ENCODE measurements at places on chromosomes 16 and 17. TPM values are rescaled to one million over a fixed set of nuclear protein-coding genes. Genes with fewer than 3 reads are reported as not detected.

- DNase-seq: peak; percentile 69
- H3K36me3 ChIP-seq: no peaks in the 10 kb centered on the region
- no peak overlapping the region for H3K4me3 ChIP-seq
- peaks cover 14% of the 10 kb centered on the region for H3K4me1 ChIP-seq
- H3K27me3 ChIP-seq: peaks cover 36% of the 10 kb centered on the region
Observed at GRCh38 chr16:711548-712320, 3.2 kb upstream of the METRN start.

The BRICD5 gene
- total RNA-seq: 33.4 TPM

The MPP2 gene
- 2.1 TPM for total RNA-seq

The CLDN9 gene
- not detected for total RNA-seq

GRCh38 chr17:76146053-76146851 lies 5.2 kb upstream of the FOXJ1 start:
- peak overlapping the region; percentile 75 for H3K27ac ChIP-seq
- DNase-seq: no peak
- H3K27me3 ChIP-seq: no peaks in the 10 kb centered on the region
- no peaks in the 10 kb centered on the region for H3K36me3 ChIP-seq
- H3K4me1 ChIP-seq: peaks cover 63% of the 10 kb centered on the region

GRCh38 chr17:62778990-62779681 lies 29.0 kb downstream of the MARCHF10 start:
- no peaks in the 10 kb centered on the region for H3K36me3 ChIP-seq
- no peaks in the 10 kb centered on the region for H3K4me1 ChIP-seq
- no peak overlapping the region for H3K27ac ChIP-seq
- H3K27me3 ChIP-seq: no peaks in the 10 kb centered on the region
- DNase-seq: no peak
- H3K4me3 ChIP-seq: no peak overlapping the region

- H3K27me3 ChIP-seq: no peaks in the 10 kb centered on the region
- no peak overlapping the region for H3K4me3 ChIP-seq
- peaks cover 28% of the 10 kb centered on the region for H3K4me1 ChIP-seq
- no peak overlapping the region for H3K27ac ChIP-seq
Observed at GRCh38 chr16:50263060-50263909, 3.1 kb upstream of the ADCY7 start.

DNA sequence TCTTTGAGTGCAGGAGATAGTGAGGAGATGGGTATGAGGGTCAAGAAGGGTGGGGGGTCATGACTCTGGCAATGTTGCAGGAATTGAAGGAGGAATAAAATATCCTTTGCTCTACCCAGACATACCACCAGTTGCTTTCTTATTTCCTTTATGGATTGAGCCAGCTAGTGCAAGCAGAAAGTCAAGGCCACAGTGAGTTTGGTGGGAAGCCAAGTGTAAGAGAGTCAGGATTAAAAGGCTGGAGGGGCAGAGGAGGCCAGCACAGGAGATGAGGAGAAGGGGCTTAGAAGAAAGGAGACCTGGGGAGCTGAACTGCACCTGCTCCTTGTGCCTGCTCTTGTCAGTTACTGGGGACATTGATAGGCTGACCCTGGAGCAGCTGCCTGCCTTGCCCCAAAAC lies 16.1 kb downstream of the PIRT start:
- no peak overlapping the region for H3K4me3 ChIP-seq
- H3K27me3 ChIP-seq: no peaks in the 10 kb centered on the region
- DNase-seq: no peak
- no peak overlapping the region for H3K27ac ChIP-seq
- no peaks in the 10 kb centered on the region for H3K36me3 ChIP-seq

- no peak overlapping the region for H3K4me3 ChIP-seq
- no peaks in the 10 kb centered on the region for H3K36me3 ChIP-seq
- peaks cover 12% of the 10 kb centered on the region for H3K27me3 ChIP-seq
Observed at GRCh38 chr17:80478487-80479245, 2.3 kb upstream of the NPTX1 start.

DNA sequence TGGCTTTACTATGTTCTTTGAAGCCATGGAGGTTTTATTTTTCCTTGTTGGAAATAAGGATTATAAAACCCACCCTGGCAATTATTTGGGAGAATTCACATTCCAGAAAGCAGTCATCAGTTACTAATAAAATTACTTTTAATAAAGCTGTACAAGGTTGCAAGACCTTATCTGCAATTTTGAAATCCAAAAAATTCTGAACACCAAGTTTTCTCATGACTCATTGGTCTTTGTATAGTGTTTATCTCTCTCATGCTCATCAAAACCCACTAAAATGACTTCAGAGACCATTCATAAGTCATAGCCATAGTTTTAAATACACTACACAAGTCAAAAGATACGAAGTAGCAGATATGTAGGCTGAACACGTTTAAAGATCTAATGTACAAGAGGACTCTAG lies 6.0 kb upstream of the KRT38 start:
- no peaks in the 10 kb centered on the region for H3K36me3 ChIP-seq
- no peak for DNase-seq
- H3K4me1 ChIP-seq: no peaks in the 10 kb centered on the region
- no peak overlapping the region for H3K27ac ChIP-seq

DNA sequence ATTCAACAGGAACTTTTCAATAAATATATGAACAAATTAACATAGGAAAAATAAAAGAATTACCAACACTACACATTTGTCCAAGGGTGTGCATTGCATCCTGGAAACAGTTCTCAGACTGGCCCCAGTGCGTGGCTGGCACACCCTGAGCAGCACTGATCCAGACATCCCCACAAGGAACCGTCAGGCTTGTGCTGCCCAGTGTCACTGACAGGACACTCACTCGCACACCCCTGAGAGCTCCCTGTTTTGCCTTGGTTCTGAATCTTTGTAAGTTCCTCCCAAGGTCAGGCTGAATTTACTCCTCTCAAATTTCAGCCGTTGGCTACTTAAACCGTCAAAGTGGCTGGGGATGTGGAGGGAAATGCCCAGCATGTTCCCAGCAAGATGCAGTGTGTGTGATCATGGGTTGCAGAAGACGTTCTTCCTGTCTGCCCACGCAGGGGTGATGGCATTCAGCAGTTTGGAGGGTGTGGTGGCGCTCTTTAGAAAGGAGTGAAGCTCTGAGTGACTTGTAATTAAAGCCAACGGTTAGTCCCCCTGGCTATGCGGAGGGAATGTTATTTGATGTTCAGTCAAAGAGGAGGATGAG lies 1.7 kb downstream of the MT2A start:
- no peaks in the 10 kb centered on the region for H3K27me3 ChIP-seq
- H3K4me1 ChIP-seq: peaks cover 46% of the 10 kb centered on the region
- DNase-seq: peak; percentile 86
- no peaks in the 10 kb centered on the region for H3K36me3 ChIP-seq
- H3K27ac ChIP-seq: peak overlapping the region; percentile 82

- no peaks in the 10 kb centered on the region for H3K27me3 ChIP-seq
- no peak for DNase-seq
- H3K4me1 ChIP-seq: peaks cover 5% of the 10 kb centered on the region
Observed at GRCh38 chr16:626787-627453, 3.9 kb upstream of the WFIKKN1 start.

- H3K4me1 ChIP-seq: peaks cover 19% of the 10 kb centered on the region
- H3K27ac ChIP-seq: no peak overlapping the region
- H3K4me3 ChIP-seq: no peak overlapping the region
- no peaks in the 10 kb centered on the region for H3K36me3 ChIP-seq
- no peaks in the 10 kb centered on the region for H3K27me3 ChIP-seq
Observed at GRCh38 chr17:47224966-47225365, 15.8 kb downstream of the MYL4 start.

GRCh38 chr17:74442670-74443515 lies 11.0 kb downstream of the GPRC5C start:
- H3K27me3 ChIP-seq: no peaks in the 10 kb centered on the region
- H3K4me1 ChIP-seq: no peaks in the 10 kb centered on the region
- no peak overlapping the region for H3K27ac ChIP-seq
- DNase-seq: no peak

DNA sequence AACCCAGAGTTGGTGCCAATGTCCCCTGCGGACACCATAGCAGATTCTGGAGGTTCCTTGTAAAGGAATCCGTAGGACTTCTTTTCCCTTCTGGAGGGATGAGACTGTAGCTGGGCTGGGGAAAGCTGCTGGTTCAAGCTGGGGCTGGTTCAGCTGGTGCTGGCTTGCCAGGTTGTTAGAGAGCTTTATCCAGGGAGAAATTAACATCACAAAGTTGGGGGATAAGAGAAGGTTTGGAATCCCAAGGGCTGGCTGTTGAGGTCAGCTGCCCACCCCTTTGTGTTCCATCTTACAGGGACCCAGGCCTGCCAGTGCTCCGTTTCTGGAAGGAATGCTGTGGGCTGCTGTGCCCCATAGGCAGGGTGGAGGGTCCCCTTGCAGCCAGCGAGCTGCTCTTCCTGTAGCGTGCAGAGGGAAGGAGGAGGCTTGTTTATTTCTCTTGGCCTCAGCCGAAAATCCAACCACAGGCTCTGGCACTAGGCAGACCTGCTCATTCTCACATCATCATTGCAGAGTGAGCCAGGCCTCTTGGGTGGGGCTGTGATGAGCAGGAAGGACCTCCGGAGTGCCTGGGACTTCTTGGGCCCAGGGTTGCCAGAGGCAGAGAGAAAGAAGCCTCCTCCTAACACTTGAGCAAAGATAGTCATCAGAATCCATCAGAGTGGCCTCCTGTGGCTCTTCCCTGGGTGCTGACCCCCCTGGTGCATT lies 251.1 kb downstream of the SEC14L1 start:
- peak overlapping the region; percentile 11 for H3K4me3 ChIP-seq
- H3K4me1 ChIP-seq: peaks cover 95% of the 10 kb centered on the region
- no peaks in the 10 kb centered on the region for H3K27me3 ChIP-seq
- DNase-seq: peak; percentile 48

The ZKSCAN2 gene
- total RNA-seq: 4.1 TPM

DNA sequence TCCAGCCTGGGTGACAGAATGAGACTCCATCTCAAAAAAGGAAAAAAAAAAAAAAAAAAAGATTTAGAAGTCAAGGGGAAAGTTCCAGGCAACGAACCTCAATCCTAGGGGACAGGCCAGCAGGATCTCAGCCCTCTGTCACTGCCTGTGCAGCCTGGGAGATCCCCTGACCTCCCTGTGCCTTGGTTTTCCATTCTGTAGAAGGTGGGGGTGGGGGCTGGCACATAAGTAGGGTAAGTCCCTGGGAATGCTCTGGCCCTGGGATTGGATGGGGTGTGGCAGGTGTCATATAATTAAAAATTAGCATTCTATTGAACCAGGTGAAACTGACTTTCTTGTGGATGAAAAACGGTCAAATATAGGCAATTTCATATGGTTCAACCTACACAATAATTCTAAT lies 90.5 kb downstream of the C16orf78 start:
- no peaks in the 10 kb centered on the region for H3K27me3 ChIP-seq
- no peak overlapping the region for H3K4me3 ChIP-seq
- DNase-seq: no peak
- no peak overlapping the region for H3K27ac ChIP-seq

- H3K27ac ChIP-seq: no peak overlapping the region
- no peaks in the 10 kb centered on the region for H3K27me3 ChIP-seq
- no peak for DNase-seq
- no peaks in the 10 kb centered on the region for H3K4me1 ChIP-seq
- peaks cover 80% of the 10 kb centered on the region for H3K36me3 ChIP-seq
- no peak overlapping the region for H3K4me3 ChIP-seq
Observed at GRCh38 chr16:3732171-3732570, 14.8 kb upstream of the TRAP1 start.

GRCh38 chr17:28071891-28072606 lies 29.6 kb downstream of the NLK start:
- H3K27ac ChIP-seq: no peak overlapping the region
- H3K4me3 ChIP-seq: no peak overlapping the region
- H3K27me3 ChIP-seq: no peaks in the 10 kb centered on the region
- H3K4me1 ChIP-seq: peaks cover 39% of the 10 kb centered on the region
- H3K36me3 ChIP-seq: no peaks in the 10 kb centered on the region

- peaks cover 70% of the 10 kb centered on the region for H3K4me1 ChIP-seq
- peak overlapping the region; percentile 91 for H3K4me3 ChIP-seq
- H3K27ac ChIP-seq: peak overlapping the region; percentile 95
- H3K27me3 ChIP-seq: no peaks in the 10 kb centered on the region
Observed at GRCh38 chr16:74607310-74607961, 522 bp upstream of the GLG1 start.

GRCh38 chr17:41972571-41973407 lies 6.2 kb downstream of the CNP start:
- no peak overlapping the region for H3K27ac ChIP-seq
- DNase-seq: no peak
- H3K36me3 ChIP-seq: peaks cover 51% of the 10 kb centered on the region
- peaks cover 24% of the 10 kb centered on the region for H3K4me1 ChIP-seq
- H3K27me3 ChIP-seq: no peaks in the 10 kb centered on the region

GRCh38 chr17:39359994-39360393 lies 41.4 kb downstream of the FBXL20 start:
- H3K27ac ChIP-seq: no peak overlapping the region
- H3K36me3 ChIP-seq: no peaks in the 10 kb centered on the region
- H3K27me3 ChIP-seq: no peaks in the 10 kb centered on the region
- H3K4me3 ChIP-seq: no peak overlapping the region
- H3K4me1 ChIP-seq: no peaks in the 10 kb centered on the region

- H3K4me3 ChIP-seq: no peak overlapping the region
- no peaks in the 10 kb centered on the region for H3K4me1 ChIP-seq
- H3K27me3 ChIP-seq: no peaks in the 10 kb centered on the region
- no peaks in the 10 kb centered on the region for H3K36me3 ChIP-seq
- no peak overlapping the region for H3K27ac ChIP-seq
Observed at GRCh38 chr17:29344201-29344856, 45.8 kb upstream of the TAOK1 start.

- no peak overlapping the region for H3K27ac ChIP-seq
- no peak for DNase-seq
- no peak overlapping the region for H3K4me3 ChIP-seq
- no peaks in the 10 kb centered on the region for H3K27me3 ChIP-seq
- no peaks in the 10 kb centered on the region for H3K4me1 ChIP-seq
- no peaks in the 10 kb centered on the region for H3K36me3 ChIP-seq
Observed at GRCh38 chr16:65005696-65006095, 116.2 kb downstream of the CDH11 start.

GRCh38 chr17:73879987-73880386 lies 235.7 kb upstream of the SDK2 start:
- H3K36me3 ChIP-seq: no peaks in the 10 kb centered on the region
- H3K4me1 ChIP-seq: no peaks in the 10 kb centered on the region
- no peak for DNase-seq
- H3K27ac ChIP-seq: no peak overlapping the region
- H3K27me3 ChIP-seq: no peaks in the 10 kb centered on the region
- no peak overlapping the region for H3K4me3 ChIP-seq

The KRTAP4-6 gene
- not detected for total RNA-seq

GRCh38 chr17:38911081-38911730 lies 14.2 kb upstream of the LASP1NB start:
- H3K36me3 ChIP-seq: peaks cover 56% of the 10 kb centered on the region
- DNase-seq: no peak
- H3K27ac ChIP-seq: no peak overlapping the region
- H3K4me1 ChIP-seq: peaks cover 17% of the 10 kb centered on the region

- H3K4me1 ChIP-seq: no peaks in the 10 kb centered on the region
- H3K27me3 ChIP-seq: no peaks in the 10 kb centered on the region
- H3K36me3 ChIP-seq: no peaks in the 10 kb centered on the region
- H3K4me3 ChIP-seq: no peak overlapping the region
- H3K27ac ChIP-seq: no peak overlapping the region
Observed at GRCh38 chr17:74601944-74602572, 10.0 kb upstream of the CD300LD start.

The KIF2B gene
- not detected for total RNA-seq
